ENCODE measurements at places on chromosomes 4 and X.

- no peak for DNase-seq
Observed at GRCh38 chrX:68876731-68877130, 47.9 kb downstream of the EFNB1 start.

DNA sequence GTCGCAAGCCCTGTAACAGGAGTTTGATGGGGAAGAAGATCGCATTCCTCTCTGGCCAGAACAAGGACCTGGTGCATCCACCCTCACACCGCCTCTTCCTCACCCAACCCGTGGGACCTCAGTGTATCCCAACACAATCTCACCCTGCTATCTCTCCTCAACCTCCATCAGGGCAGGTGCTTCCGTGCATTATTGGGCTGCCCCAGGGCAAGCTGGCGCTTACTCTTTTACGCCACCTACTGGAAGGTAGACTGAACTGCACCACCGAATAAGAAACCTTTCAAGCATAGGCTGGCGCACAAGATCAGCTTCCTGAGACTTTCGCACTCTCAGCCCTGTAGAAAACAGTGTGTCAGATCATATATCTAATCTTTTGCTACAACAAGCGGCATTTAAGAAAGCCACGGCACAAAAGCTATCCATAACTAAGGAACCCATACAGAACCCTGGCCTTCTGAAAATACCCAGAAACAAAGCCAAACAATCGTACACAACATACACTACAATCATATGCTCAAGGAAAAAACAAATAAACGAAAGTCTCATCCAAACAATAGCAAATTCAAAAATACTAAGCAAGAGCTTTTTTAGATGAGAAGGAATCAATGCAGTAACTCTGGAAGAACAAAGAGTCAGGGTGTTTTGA lies 209.3 kb downstream of the UGT8 start:
- DNase-seq: no peak

GRCh38 chr4:118981839-118982381 lies 93.3 kb downstream of the SYNPO2 start:
- no peak for DNase-seq

DNA sequence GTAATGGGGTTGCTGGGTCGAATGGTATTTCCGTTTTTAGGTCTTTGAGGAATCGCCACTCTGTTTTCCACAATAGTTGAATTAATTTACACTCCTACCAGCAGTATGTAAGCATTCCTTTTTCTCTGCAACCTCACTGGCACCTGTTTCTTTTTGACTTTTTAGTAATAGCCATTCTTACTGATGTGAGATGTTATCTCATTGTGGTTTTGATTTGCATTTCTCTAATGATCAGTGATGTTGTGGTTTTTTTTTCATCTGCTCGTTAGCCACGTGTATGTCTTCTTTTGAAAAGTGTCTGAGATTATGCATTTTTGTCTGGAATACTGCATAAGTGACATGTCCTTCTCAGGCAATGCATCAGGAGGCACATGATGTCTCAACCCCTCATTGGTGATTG lies 28.8 kb downstream of the REPS2 start:
- DNase-seq: no peak

DNA sequence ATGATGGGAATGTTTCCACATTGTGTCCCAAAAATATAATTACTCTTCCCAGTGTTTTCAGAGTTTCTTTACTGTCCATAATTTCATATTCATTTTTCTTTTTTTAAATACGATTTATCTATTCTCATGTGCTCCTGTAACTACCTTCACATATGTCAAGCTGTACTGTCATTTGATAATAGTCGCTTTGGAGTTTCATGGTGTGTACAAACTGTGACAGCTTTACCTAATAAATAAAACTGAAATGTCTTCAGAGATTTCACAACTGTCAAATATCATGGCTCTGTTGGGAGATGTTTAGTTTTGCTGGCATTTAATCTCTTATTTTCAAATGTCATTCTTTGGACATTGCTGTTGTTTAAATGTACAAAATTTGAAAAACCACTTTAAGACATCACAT lies 450.2 kb downstream of the TLL1 start:
- no peak for DNase-seq

DNA sequence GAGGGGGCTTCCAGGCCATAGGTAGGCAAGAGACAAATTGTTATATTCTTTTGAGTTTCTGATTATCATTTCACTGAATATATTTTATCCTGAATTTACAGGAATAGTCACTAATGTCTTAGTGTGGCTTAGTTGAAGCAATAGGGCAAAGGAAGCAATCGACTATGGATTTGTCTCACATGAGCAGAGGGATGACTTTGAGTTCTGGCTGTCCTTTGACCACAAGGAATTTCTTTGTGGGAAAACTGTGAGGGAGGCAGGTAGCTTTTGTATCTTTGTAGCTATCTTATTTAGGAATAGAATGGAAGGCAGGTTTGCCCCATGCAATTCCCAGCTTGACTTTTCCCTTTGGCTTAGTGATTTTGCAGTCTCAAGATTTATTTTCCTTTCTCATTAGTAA lies 207.3 kb upstream of the ANXA10 start:
- no peak for DNase-seq

GRCh38 chr4:159899596-159899995 lies 796.7 kb downstream of the RAPGEF2 start:
- DNase-seq: no peak

- no peak for DNase-seq
Observed at GRCh38 chrX:18702362-18703195, 4.9 kb upstream of the PPEF1 start.

GRCh38 chrX:8849458-8849857 lies 48.3 kb upstream of the FAM9A start:
- no peak for DNase-seq

- DNase-seq: no peak
Observed at GRCh38 chrX:43269201-43269600, 386.9 kb upstream of the MAOA start.

DNA sequence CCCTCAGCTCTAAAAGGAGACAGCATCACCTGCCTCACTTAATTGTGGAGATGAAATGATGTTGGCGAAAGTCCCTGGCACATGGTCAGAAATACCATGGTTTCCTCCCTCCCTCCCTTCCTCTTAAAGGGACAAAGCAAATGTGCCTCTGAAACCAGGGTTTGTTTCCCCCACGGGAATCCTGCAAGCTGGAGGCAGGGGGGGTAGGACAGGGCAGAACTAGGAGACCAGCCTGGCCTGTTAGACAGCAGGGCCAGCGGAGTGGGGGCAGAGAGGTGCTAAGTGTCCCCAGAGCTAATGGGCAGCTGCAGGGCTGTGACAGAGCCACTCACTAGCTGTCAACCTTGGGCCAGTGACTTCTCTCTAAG lies 5.7 kb downstream of the RTL5 start:
- no peak for DNase-seq

Measured in stimulated activated CD8-positive, alpha-beta memory T cell treated with anti-CD3 and anti-CD28 coated beads, Interleukin-7, amount 100 ng/mL, for 1 hour (primary cell).